ENCODE measurements at places on chromosomes 13 and 19.

- DNase-seq, result no peak
Measured at GRCh38 chr13:96002322-96003131, 50.7 kb downstream of the UGGT2 start.

DNA sequence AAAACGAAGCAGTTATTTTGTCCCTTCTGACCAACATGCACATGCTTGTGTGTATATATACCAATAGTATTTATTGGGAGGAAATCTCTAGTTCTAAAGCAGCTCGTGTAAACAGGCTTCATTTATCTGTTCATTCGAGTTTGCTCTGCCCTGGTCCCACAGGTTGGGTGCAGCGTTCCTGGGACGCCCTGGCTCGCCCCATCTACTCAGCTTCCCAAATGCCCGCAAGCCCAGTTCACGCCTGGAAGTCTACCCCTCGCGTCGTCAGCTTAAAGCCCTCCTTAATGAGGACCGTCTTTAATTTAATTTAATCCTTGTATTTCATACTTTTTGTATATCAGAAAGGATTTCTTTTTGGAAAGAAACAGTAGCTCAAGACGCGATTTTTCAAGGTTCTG, 604 bp downstream of the THSD1 start:
- no peak for DNase-seq

DNA sequence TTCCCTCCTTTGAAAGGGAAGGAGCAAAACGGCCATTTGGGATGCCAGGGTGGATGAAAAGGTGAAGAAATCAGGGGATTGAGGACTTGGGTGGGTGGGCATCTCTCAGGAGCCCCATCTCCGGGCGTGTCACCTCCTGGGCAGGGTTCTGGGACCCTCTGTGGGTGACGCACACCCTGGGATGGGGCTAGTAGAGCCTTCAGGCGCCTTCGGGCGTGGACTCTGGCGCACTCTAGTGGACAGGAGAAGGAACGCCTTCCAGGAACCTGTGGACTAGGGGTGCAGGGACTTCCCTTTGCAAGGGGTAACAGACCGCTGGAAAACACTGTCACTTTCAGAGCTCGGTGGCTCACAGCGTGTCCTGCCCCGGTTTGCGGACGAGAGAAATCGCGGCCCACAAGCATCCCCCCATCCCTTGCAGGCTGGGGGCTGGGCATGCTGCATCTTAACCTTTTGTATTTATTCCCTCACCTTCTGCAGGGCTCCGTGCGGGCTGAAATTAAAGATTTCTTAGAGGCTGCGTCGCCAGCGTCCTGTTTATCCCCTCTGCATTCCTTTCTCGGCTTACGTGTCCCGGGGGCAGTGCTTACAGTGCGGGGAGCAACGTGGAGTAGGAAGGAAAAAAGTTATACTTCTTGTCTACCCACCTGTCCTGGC, 15.2 kb upstream of the S1PR4 start:
- no peak for DNase-seq

- DNase-seq, result no peak
Measured at GRCh38 chr13:30806784-30807183, 71.4 kb downstream of the ALOX5AP start.

DNA sequence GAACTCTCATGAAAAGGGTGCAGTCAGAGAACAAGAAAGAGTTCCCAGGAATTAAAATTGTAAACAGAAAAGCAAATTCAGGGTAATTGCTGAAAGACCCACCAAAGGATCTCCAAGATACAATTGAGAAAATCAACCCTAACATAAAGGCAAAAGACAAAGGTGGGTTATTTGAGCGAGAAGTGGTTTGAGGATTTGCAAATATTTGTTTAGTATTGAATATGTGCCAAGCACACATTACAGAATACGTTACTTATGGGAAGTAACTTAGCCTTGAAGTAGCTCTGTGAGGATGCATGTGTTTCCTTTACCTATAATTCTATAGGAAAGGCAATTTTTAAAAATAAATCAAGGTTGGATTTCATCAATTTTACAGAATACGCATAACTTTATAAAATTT, 10.0 kb upstream of the CEACAM21 start:
- DNase-seq, result no peak

GRCh38 chr13:56622840-56623239, 517.9 kb upstream of the PRR20A start:
- no peak for DNase-seq

DNA sequence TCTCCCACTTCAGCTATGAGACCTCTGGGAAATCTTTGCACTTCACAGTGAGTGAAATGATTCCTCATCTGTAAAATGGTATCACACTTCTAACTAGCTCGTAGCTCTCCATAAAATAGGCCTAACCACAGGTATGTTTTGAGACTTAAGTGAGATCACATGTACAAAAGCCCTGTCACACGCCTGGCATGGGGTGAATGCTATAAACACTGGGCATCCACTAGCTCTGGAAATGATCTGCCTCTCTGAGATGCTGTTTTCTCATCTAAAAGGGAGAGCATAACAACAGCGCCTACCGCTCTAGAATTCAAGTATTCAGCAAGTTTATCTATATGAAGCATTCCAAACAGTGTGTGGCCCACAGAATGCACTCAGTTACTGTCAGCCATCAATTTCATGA, 2.2 kb downstream of the AKT2 start:
- DNase-seq, result no peak

GRCh38 chr13:65095161-65096082, 2134.7 kb downstream of the PCDH9 start:
- no peak for DNase-seq

DNA sequence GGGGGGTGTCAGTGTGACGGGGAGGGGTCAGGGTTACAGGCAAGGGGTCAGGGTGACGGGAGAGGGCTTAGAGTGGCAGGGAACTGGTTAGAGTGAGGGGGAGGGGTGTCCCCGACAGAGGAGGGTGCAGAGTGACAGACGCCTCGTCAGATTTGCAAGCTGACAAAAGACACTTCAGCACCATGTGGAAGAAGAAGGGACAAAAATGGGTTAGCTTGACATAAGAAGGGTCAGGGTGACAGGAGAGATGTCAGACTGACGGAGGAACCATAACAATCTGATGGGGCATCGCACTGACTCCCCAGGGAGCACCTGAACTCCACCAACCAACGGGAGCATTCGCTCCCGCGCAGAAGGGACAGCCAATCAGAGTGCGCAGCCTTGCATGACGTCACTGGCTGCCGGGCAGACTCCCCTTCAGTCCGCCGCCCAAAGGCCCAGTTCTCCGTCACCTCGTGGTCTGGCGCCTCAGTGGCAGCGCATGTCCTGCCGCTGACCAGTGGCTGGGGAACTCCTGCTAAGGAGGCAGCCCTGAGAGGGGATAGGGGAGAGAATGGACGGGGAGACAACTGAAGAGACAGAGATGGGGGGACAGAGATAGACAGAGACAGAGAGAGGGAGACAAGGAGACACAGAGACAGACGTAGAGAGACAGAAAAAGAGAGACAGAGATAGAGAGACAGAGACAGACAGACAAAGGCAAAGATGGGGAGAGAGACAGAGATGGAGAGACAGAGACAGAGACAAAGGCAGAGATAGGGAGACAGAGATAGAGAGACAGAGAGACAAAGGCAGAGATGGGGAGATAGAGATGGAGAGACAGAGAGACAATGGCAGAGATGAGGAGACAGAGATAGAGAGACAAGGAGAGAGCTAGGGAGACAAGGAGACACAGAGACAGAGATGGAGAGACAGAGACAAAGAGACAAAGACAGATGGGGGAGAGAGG, 30.2 kb downstream of the C19orf81 start:
- no peak for DNase-seq

DNA sequence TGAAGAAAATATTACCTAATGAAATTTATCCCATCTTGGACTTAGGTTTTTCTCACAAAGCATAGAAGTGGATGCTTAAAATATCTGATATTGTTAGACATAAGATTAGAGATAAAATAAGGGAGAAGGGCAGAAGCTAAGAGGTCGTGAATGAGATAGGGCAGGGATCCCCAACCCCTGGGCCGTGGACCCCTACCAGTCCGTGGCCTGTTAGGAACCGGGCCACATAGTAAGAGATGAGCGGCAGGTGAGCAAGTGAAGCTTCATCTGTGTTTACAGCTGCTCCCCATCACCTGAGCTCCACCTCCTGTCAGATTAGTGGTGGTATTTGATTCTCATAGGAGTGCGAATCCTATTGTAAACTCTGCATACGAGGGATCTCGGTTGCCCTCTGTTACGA, 202.9 kb downstream of the GPC5 start:
- DNase-seq, result no peak

GRCh38 chr13:113337976-113338375, 26.0 kb downstream of the GRTP1 start:
- DNase-seq, result no peak

GRCh38 chr19:18796239-18796638, 5.1 kb upstream of the COMP start:
- DNase-seq, result no peak

DNA sequence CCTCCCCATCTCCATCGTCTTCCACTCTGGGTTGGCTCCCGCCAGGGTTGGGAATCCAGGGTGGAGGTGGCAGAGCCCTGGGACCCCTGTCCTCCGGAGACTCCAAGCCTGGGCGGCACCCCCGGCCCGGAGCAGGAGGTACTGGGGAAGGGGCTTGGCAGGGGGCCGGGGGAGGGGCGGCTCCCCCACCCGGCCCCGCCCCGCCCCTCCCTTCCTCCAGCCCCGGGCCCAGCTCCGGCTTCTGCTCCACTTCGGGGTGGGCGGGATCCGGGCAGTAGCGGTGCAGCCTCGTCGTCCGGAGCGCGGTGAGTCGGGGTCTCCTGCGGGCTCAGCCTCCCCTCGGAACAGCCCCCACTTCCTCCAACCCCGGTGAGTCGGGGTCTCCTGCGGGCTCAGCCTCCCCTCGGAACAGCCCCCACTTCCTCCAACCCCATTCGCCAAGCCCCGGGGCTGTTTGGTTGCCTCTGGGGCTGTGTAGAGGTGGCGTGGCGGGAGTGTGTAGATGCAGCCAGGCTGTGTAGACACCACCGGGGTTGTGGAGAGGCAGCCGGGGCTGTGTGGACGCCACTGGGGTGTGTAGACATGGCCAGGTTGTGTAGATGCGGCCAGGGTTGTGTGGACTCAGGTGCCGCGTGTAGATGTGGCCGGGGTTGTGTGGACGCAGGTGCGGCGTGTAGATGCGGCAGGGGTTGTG, at the start of gene TMPRSS9:
TSS of gene TMPRSS9 (plus strand) at position 274 of the 694 bp plus-strand sequence. CDS start 29,521 bp downstream, outside the sequence.
- no peak for DNase-seq

DNA sequence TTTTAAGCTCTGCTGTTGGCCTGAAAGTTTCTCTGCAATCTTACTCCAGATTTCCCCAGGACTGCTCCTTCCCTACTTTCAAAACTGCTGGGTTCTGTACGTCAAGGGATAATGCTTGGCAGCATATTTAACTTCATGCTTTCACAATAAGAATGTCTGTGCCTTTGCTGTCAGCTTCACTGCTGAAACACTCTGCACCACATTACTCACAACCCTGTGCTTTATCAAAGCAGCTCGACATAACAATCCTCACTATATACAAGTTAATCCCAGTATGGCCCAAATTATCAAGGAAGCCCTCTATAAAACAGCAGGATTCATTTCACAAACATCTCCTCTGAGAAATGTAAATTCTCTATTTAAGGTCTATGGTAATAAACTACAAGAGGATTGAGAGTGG, 17.5 kb downstream of the LATS2 start:
- DNase-seq, result no peak

DNA sequence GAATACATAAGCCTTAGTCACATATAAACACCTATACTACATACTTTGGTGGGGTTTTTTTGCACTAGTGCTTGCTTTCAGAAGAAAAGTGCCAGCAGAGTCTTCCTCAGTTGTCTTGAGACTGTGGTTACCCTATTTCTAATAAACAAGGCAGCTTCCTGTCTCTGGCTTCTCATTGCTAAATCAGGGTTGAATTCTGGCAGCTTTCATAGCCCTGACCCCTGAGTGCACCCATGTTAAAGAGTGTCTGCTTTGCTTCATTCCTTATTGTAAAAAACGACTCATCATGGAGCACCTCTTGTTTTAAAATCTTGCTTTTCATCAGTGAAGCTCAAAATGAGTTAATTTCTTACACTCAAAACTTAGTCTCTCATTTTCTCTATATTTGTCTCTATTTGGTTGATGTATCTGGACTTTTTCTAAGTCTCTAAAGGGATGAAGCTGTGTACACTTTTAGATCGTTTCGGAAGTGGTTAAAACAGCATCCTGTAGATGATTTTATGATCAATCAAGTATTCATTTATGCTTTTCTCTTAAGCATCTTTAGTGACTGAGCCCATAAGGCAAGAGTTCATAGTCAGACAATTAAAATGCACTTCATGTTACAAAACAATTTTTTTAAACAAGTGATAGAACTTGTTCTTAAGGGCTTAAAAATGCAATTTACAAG, 72.1 kb downstream of the KLF12 start:
- no peak for DNase-seq

GRCh38 chr13:109743706-109744453, 42.5 kb downstream of the IRS2 start:
- DNase-seq, result no peak

All from glomerular endothelial cell (primary cell).